ENCODE measurements at places on chromosomes 11 and 22.

DNA sequence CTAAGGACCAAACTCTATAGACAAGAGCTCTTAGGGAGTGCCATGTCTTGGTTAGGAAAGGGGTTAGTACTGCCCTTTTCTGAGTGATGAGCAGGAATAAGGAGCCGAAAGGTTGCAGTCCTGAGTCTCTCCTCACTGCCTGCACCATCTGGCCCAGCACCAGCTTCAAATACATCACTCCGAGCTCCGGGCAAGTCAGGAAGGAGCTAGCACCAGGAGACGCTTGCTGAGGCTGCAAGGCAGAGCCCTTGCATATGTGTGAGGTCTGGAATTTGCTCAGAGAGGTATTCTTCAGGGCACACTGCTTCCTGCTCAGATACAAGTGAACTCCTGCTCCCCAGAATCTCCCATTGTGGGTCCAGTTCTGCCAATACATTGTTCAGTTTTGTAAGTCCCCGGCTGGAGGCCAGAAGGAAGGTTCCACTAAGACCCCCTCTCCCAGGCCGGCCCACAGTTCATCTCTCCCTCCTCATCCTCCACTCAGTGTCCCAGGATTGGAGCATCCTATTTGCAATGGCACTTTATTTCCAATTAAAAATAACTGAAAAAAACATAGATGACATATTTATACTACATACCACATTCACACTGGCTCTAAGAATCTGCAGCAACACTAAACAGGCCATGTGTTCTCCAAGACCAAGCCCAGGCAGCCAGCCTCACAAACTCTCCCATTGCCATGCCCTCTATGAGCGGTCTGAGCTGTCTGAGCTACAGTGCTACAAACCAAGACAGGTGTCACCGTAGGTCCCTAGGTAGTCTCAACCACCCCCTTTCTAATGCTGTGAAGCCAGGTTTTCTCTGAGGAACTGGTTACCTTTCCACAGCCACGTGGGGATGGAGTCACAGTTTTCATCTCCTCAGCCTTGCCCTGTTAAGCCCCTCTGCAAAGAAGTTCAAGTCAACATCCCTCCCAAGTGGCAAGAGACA lies 55.1 kb upstream of the SPATA19 start:
- DNase-seq, result no peak

- DNase-seq, result no peak
Measured at GRCh38 chr22:40444178-40444831, 73.9 kb downstream of the SGSM3 start.

GRCh38 chr11:104291646-104292045 lies 127.7 kb upstream of the PDGFD start:
- no peak for DNase-seq

DNA sequence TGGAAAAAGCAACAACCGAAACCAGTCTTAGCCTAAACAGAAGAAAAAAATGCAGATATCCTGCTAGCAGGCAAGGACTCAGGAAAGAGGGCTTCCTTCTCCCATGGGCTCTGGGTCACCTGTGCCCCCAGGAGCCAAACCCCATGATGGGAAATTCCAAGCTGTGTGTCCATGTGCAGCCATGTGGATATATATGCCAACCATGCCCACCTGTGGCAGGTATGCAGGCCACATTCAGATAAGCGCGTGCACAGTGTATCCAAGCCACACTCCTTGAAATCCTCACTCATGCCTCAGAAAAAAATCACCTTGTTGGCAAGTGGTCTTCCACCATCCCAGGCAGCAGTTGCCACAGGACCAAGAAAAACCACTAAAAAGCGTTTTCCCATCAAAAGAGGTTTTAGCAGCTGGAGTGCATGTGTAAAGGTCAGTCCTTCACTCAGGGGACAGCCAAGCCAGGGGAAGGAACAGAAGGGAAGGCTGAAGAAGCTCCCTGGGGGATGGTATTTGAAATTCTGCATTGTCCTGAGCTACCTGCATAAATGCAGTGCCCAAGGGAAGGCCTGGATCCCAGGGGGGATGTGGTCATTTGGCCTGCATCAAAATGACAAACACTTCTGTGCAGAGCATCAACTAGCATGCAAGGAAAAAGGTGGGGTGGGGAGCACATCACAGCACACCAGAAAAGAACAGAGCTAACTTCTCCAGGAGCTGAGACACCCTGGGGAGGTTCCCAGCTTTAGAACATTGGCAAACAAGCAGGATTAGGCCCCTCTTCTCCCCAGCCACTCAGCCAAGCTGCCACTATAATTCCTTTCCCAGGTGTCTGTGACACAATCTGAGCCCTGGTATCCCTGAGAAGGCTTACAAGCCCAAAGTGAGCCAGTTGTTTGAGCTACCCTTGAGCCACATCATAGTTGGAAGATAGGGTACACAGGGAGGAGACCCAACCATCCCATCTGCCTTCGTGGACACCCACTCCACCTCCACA lies 76.2 kb downstream of the GALNT18 start:
- DNase-seq, result no peak

DNA sequence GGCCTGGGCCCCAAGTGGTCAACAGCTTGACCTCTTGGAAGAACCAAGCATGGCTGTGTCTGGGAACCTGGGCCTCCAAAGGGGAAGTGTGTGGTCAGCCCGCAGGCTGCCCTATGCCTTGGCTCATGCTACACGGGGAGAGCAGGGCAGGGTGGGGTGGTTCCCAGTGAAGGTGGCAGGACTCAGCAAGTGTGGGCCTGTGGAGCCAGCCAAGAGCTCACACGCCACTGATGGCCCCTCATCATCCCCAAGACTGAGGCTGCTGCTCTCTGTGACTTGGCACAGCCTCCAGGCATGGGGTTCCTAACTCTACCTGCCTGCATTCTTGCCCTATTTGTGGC lies 15.9 kb upstream of the DGCR8 start:
- no peak for DNase-seq

- no peak for DNase-seq
Measured at GRCh38 chr11:99068832-99069231, 48.1 kb downstream of the CNTN5 start.

GRCh38 chr11:34860518-34860917 lies 55.7 kb downstream of the APIP start:
- no peak for DNase-seq

DNA sequence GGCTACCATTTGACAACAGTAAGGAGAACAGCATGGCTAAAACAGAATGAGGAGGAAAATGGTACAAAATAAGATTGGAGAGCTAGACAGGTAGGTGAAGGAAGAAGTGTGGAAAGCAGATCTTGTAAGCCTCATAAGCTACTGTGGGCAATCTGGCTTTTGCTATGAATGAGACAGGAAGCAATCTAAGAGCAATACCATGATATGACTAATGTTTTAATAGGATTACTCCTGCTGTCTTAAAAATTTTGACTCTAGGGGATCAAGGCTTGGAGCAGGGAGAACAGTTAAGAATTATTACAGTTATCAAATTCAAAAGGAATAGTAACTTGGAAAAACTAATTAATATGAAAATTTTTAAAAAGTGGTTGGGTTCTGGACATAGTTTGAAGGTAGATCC lies 1166.0 kb upstream of the CCDC90B start:
- DNase-seq, result no peak

DNA sequence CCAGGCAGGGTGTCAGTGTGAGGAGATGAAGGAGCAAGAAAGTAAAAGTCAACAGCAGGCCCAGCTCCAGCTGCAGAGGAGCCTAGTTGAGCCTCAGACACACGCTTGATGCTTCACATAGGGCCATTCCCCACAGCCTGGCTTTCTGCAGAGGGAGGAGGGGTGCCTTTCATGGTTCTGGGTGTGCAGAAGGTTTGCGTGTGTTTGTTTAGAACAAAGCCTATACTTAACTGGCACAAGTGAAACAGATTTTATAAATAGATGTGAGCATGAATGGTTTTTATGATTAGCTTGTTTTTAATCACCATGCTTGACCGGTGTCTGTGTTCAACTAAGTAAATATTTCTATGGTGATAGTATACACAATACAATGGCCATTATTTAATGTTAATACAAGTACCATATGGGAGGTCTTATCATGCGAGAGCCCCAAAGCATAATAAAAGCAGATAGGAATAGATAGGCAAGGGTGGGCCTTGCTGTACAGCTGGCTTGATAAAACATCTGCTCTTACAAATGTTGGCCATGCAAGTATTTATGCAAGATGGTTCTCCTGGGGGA lies 290.2 kb downstream of the ETS1 start:
- peak; percentile 25 for DNase-seq

DNA sequence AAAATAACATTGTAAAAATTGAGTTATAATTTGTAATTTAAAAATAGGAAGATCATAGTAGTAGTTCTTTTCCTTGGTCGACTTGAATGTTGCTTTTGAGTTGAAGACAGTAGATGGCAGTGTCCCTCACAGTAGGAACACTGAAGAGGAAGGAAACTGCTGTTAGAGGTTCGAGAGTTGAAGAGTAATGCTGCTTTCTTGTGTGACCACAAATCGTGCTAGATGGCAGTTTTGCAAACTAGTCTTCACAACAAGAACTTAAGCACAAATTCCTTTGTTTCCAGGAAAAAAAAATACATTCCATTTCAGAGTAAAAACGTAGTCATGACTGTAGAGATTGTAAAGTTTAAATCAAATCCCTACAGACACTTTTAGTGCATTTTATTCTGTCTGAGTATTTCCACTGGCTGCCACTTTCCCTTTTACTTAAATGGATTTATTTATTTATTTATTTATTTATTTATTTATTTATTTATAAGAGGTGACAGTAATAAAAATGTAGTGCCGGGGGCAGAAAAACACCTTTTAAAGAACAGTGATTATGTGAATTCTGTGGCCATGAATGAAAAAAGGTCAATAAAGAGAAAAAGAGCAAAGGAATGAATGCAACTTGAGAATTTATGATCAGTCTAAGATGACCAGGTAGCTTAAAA lies 54.6 kb downstream of the SPECC1L start:
- no peak for DNase-seq

DNA sequence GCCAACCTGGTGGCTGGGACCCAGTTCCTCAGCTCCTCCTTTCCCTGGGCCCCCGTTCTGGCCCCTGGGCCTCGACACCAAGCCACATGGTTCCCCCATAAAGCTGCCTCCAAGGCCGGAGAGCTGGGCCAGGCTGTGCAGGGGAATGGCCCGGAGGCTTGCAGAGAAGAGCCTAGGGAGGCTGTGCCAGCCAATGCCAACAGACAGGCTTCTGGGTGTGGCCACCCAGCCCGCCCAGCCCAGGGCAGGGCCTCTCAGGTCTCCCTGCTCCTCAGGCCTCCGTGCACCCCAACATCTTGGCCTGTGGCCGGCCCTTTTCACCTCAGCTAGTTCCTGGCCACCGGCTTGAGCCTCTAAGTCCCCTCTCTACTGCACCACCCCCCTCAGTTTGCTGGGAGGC lies 17.4 kb upstream of the FLRT1 start:
- DNase-seq, result no peak

- DNase-seq, result no peak
Measured at GRCh38 chr11:133581091-133581490, 48.8 kb upstream of the OPCML start.

GRCh38 chr11:69877235-69877634 lies 58.0 kb upstream of the FGF3 start:
- no peak for DNase-seq

GRCh38 chr11:57645689-57646085 lies 4.0 kb downstream of the YPEL4 start:
- DNase-seq, result no peak

DNA sequence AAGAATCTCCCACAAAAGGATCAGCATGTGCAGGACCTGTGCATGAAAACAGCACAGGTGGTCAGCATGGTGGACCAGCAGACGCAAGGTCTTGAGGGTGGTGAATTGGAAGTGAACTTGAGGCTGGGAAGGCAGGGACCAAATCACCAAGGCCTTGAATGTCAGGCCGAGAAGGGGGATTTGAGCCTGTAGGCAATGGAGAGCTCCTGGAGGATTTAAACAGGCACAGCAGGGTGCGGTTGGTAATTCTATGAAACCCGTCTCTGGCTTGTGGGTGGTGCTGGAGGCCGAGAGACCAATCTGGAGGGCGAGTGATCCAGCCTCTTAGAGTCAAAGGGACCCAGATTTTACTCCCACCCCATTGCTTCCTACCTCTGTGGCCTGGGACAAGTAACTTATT lies 2.4 kb downstream of the TSKU start:
- no peak for DNase-seq

- no peak for DNase-seq
Measured at GRCh38 chr22:31923136-31923535, 21.2 kb upstream of the YWHAH start.

DNA sequence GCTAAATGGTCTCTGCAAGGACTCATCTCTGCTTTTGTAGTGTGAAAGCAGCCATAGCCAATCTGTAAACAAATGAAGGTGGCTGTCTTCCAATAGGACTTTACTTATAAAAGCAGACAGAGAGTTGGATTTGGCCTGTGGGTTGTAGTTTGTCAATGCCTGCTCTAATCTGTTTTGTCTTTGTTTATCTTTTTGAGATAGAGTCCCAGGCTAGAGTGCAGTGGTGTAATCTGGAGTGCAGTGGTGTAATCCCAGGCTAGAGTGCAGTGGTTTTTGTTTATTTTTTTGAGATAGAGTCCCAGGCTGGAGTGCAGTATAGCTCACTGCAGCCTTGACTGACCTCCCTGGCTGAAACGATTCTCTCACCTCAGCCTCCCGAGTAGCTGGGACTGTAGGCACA lies 8.6 kb downstream of the PPP6R3 start:
- DNase-seq, result no peak

DNA sequence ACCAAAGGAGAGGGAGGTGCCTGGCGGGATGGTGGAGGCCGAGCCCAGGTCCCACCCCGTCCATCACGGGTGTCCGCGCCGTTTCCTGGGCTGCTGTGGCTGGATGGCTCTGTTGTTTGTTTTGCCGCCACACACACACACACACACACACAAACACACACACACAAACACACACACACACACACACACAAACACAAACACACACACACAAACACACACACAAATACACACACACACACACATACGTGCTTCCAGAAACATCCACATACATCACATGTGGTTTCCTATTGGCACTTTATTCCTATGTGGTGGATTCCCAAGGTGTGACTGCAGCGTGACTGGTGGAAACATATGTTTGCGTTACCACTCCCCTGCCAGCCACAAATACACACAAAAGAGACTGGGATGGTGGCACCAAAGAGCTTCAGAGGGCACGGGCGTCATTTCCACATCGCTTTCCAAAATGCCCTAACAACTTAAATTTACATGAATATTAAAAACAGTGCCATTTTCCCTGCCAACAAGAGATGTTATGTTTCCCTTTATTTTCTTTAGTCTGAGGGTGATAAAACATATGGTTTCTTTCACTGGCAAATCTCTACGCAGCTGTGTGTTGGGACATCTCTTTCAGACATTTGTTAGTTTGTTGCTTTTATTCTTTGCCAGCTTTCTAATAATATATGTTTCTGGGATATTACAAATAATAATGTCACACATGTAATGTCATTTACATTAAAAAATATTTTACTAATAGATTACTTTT lies 356.8 kb downstream of the BRD1 start:
- DNase-seq, result no peak

- no peak for DNase-seq
Measured at GRCh38 chr11:115996125-115996807, 492.1 kb upstream of the CADM1 start.

GRCh38 chr11:12218909-12219308 lies 108.5 kb downstream of the MICAL2 start:
- DNase-seq, result no peak

Data from CD4-positive, alpha-beta T cell treated with Interferon gamma for 1 hour (primary cell).